CD14-positive monocyte (primary cell): ENCODE measurements at places on chromosomes 16 and 17. TPM values are rescaled to one million over a fixed set of nuclear protein-coding genes. Genes with fewer than 3 reads are reported as not detected.

ANKS4B gene
- not detected for polyA plus RNA-seq

RHBDF1 gene
- not detected for polyA plus RNA-seq

TAT gene
- not detected for polyA plus RNA-seq

CD300A gene
- polyA plus RNA-seq = 173 and 213 TPM in 2 replicates

ST6GALNAC1 gene
- not detected for polyA plus RNA-seq

- no peak for DNase-seq
- no peak overlapping the region for H3K4me3 ChIP-seq
- no peaks in the 10 kb centered on the region for H3K27me3 ChIP-seq
Observed at GRCh38 chr16:16042076-16042475, 92.7 kb downstream of the ABCC1 start.

DNA sequence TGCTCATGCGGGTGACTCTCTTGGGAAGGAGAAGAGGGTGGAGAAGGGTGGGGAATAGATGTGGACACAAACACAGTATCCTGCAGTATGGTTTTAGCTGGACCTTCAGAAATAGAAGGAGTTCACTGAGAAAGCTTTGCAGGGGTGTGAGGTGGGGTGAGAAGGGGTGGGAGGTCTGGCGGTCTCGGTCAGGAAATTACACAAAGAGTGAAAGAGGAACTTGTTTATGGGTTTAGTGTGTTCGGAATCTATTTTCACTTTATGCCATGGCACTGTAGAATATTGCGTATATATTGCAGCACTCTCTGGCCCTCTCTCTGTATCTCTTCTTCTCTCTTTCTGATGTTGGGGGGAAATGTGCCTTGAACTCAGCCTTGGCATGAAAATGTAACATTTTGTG is 148.2 kb upstream of the GOT2 start:
- H3K27ac ChIP-seq = peak overlapping the region; percentile 41
- DNase-seq = peak; percentile 50
- no peaks in the 10 kb centered on the region for H3K36me3 ChIP-seq
- no peaks in the 10 kb centered on the region for H3K27me3 ChIP-seq

- no peak for DNase-seq
- peaks cover 45% of the 10 kb centered on the region for H3K4me1 ChIP-seq
- no peak overlapping the region for H3K4me3 ChIP-seq
- H3K27me3 ChIP-seq = no peaks in the 10 kb centered on the region
Observed at GRCh38 chr17:19461116-19461515, 50.1 kb downstream of the RNF112 start.

DNA sequence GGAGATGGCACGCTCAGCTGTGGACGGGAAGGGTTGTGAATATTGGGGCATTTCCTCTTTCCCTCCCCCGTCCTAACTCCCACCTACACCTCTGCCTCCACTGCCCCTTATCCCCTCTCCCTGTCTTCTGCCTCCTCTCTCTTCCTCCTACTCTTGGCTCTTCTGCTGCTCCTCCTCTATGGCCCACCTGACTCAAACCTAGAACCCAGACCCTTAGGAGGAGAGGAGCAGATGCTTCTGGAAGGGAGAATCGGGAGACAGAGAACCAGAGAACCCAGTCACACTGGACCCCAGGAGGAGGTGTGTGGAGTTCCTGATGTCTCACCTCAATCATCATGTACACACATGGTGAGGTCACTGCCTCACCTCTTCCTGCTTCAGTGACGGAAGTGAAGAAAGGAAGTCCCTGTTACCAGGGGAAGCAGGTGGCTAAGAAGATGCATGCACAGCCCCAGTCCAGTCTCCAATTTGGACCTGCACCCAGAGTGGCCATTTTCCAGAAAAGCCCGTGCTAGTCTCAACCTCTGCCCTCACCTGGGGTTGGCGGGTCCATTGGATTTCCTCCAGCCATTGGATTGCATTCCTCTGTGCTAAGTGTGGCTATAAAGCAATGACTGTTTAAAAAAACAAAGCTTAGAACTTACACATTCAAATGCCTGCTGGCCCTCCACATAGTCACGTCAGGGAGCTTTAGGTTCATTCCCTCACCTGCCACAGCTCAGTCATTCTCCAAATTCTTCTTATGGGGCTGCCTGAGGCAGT is 4.0 kb downstream of the RNF222 start:
- H3K27me3 ChIP-seq = peaks cover 10% of the 10 kb centered on the region
- no peak for DNase-seq
- H3K27ac ChIP-seq = no peak overlapping the region
- H3K4me1 ChIP-seq = peaks cover 4% of the 10 kb centered on the region

- no peaks in the 10 kb centered on the region for H3K27me3 ChIP-seq
- no peak for DNase-seq
- H3K4me3 ChIP-seq = no peak overlapping the region
- H3K4me1 ChIP-seq = peaks cover 8% of the 10 kb centered on the region
- no peaks in the 10 kb centered on the region for H3K36me3 ChIP-seq
Observed at GRCh38 chr17:69884846-69885245, 190.2 kb upstream of the KCNJ16 start.

DNA sequence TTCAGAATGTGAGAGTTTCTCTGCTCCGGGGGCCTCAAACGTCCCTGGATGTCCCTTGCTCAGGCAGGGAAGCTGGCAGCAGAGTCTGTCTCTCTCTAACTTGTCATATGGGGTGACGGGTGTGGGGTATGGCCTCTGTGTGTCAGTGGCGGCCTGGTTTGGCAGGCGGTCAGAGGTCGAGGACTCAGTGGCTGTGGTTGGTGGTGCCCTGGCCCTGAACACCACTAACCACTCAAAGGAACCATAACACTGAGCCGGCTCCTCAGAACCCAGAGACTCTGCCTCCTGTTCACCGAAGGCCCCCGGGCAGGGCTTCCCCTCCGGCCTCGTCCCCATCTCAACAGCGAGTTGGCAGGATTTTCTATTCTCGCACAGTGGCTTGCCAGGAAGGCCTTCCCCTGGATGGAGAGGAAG is 677 bp downstream of the P2RX1 start:
- peaks cover 74% of the 10 kb centered on the region for H3K4me1 ChIP-seq
- H3K4me3 ChIP-seq = peak overlapping the region; percentile 75
- H3K36me3 ChIP-seq = peaks cover 4% of the 10 kb centered on the region

DNA sequence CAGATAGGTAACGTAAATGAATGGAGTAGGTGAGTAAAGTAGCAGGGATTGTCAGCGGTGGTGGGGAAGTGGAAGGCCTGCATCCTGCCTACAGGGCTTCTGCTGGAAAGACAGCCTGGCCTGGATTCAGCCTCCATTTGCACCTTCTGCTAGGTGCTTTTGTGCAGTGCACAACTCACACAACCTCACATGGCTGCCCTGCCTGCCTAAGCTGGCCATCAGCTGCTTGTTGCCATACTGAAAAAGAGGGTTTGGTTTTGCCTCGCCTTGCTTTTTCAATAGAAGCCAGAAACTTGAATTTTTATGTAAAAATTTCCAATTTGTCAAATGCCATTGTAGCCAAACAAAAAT is 36.3 kb downstream of the SOST start:
- no peak overlapping the region for H3K4me3 ChIP-seq
- no peak for DNase-seq
- H3K27me3 ChIP-seq = no peaks in the 10 kb centered on the region
- H3K27ac ChIP-seq = no peak overlapping the region
- peaks cover 21% of the 10 kb centered on the region for H3K4me1 ChIP-seq

GRCh38 chr17:8420041-8420934 is 15.4 kb upstream of the NDEL1 start:
- H3K27me3 ChIP-seq = no peaks in the 10 kb centered on the region
- H3K36me3 ChIP-seq = no peaks in the 10 kb centered on the region
- peak overlapping the region; percentile 94 for H3K27ac ChIP-seq

DNA sequence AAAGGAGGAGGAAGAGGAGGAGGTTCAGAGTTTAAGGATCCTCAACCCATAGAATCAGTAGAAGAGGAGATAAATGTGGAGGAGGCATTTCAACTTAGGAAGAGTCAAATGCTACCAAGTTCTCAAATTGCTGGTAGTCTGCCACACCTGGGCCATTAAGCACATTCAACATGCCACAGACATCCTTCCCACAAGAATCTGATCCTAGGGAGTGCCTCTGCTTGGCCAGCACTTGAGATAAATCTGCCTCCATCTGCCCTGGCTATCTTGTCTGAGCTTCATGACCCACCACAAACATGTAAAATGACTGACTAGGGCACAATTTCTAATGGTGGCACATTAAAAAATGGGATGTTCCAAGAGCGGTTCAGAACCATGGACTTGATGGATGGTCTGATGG is 37.3 kb upstream of the AXIN2 start:
- no peak overlapping the region for H3K27ac ChIP-seq
- H3K27me3 ChIP-seq = peaks cover 11% of the 10 kb centered on the region
- H3K4me3 ChIP-seq = no peak overlapping the region
- no peaks in the 10 kb centered on the region for H3K4me1 ChIP-seq

DNA sequence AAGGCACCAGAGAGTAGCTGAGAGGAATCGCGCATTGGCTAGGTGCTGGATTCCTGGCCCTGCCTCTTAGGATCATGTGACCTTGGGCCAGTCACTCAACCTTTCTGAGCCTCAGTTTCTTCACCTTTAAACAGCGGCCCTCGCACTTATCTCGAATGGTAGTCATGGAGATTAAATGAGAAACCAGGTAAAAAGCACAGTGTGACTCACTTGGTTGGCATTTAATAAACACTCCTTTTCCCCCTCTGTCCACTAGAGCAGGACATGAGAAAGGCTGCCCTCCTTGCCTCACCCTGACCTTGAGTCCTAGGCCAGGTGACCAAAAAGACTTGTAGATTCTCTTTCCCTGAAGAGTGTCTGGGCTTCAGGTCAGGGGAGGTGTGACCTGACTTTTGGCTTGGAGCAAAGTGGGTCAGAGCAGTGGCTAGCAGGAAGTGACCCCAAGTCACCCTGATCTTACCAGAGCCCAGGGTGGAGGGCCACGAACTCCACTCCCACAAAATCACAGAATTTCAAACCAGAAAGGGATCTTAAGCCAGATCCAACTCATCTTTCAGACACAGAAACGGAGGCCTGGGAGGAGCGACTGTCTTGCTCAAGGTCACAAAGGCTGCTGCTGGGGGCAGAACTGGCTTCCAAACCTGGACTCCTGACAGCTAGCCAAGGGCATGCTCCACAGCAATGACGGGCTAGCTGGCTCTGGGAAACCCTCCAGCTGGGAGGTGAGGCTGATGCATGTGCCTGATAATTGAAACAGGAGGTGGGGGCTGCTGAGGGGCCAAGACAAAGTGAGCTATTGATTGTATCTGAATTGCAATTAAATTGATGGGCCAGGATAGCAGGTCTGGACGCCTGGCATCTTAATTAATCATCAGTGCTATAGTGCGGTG is 65.2 kb downstream of the PIPOX start:
- H3K27ac ChIP-seq = peak overlapping the region; percentile 43
- H3K36me3 ChIP-seq = peaks cover 99% of the 10 kb centered on the region
- no peak for DNase-seq
- H3K4me3 ChIP-seq = no peak overlapping the region
- H3K27me3 ChIP-seq = no peaks in the 10 kb centered on the region

GRCh38 chr16:28981517-28981916 is 3.3 kb upstream of the LAT start:
- no peak overlapping the region for H3K27ac ChIP-seq
- H3K4me1 ChIP-seq = peaks cover 35% of the 10 kb centered on the region
- H3K27me3 ChIP-seq = peaks cover 4% of the 10 kb centered on the region
- peaks cover 84% of the 10 kb centered on the region for H3K36me3 ChIP-seq
- H3K4me3 ChIP-seq = no peak overlapping the region

DNA sequence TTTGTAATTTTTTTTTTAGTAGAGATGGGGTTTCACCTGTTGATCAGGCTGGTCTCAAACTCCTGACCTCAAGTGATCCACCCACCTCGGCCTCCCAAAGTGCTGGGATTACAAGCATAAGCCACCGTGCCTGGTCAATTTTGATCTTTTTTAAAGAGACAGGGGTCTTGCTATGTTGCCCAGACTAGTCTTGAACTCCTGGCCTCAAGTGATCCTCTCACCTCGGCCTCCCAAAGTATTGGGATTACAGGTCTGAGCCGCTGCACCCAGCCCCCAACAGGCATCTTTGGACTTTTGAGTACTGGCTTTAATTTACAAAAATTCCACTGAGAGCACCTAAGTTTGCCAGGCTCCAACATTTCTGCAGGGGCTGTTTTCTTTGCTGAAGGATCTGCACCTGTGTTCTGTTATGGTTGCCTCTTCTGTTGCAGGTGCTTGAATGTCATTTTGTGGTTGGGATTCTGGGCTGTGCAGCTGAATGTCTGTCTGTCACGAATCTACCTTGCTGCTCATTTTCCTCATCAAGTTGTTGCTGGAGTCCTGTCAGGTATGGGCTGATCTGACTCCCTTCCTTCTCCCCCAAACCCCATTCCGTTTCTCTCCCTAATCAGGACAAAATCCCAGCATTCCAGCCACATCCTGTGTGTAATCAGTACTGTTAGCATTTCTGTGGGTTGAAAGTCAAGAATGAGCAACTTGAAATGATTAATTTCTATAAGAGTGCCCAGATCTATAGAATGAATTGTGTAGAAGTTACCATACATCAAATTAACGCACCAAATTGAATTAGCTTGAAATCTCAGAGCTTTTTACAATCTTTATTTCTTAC is 8.5 kb downstream of the G6PC1 start:
- DNase-seq = no peak
- H3K27ac ChIP-seq = no peak overlapping the region
- no peaks in the 10 kb centered on the region for H3K4me1 ChIP-seq
- no peaks in the 10 kb centered on the region for H3K36me3 ChIP-seq
- no peaks in the 10 kb centered on the region for H3K27me3 ChIP-seq

DNA sequence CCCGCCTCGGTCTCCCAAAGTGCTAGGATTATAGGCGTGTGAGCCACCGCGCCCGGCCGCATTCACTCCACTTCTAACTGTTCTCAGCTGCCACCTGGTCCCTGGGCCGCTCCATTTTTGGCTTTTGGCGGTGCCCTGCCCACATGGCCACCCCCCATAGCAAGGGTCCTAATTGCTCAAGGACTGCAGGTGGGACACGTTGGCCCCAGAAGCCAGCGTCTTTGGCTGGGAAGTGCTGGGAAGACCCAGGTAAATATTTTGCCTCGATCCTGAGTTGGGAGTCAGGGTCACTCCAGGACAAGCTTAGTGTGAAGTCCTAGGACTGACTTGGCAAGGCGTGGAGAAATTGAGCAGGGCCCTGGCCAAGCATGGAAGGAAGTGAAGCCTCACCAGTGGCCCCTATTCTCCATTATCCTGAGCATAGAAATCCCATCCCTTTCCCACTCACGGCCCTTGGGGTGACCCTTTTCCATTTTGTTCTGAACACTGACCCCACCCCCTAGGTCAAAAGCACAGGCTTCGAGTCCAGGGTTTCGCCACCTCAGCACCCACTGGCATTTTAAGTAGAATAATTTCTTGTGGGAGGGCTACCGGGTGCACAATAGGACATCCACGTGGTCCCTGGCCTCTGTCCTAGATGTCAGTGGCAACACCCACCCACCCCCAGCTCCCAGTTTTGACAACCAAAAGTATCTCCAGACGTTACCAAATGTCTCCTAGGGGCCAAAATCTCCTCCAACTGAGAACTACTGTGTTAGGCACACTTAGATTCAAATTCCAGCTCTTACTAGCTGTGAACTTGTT is 5.9 kb upstream of the WDR81 start:
- no peaks in the 10 kb centered on the region for H3K27me3 ChIP-seq
- peaks cover 5% of the 10 kb centered on the region for H3K36me3 ChIP-seq
- peak overlapping the region; percentile 97 for H3K27ac ChIP-seq
- no peak overlapping the region for H3K4me3 ChIP-seq

DNA sequence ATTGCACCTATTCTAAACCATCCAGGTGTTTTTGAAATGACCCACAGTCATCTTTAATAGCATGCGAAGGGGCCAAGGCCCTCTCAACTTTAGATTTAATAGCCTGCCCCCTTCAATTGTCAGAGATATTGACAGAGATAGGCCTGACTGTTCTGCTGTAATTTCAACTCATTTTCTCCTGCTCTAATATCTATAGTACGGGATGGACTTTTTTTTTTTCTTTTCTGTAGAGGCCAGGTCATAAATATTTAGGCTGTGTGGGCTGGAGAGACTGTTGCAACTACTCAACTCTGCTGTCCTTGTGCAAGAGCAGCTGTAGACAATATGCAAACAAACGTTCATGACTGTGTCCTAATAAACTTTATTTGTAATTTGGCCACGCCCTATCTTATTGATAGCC is 24.7 kb upstream of the KRT20 start:
- H3K4me3 ChIP-seq = no peak overlapping the region
- peaks cover 46% of the 10 kb centered on the region for H3K4me1 ChIP-seq
- H3K36me3 ChIP-seq = no peaks in the 10 kb centered on the region
- H3K27me3 ChIP-seq = peaks cover 9% of the 10 kb centered on the region
- no peak overlapping the region for H3K27ac ChIP-seq
